CD8-positive, alpha-beta memory T cell (primary cell): ENCODE measurements at places on chromosomes 13 and 19. TPM values are rescaled to one million over a fixed set of nuclear protein-coding genes. Genes with fewer than 3 reads are reported as not detected.

- DNase-seq, result no peak
These were observed 510.9 kb upstream of the PCDH9 start for GRCh38 chr13:67740871-67741535.

GRCh38 chr13:31276421-31276820 lies 76.6 kb downstream of the B3GLCT start:
- DNase-seq, result no peak

DNA sequence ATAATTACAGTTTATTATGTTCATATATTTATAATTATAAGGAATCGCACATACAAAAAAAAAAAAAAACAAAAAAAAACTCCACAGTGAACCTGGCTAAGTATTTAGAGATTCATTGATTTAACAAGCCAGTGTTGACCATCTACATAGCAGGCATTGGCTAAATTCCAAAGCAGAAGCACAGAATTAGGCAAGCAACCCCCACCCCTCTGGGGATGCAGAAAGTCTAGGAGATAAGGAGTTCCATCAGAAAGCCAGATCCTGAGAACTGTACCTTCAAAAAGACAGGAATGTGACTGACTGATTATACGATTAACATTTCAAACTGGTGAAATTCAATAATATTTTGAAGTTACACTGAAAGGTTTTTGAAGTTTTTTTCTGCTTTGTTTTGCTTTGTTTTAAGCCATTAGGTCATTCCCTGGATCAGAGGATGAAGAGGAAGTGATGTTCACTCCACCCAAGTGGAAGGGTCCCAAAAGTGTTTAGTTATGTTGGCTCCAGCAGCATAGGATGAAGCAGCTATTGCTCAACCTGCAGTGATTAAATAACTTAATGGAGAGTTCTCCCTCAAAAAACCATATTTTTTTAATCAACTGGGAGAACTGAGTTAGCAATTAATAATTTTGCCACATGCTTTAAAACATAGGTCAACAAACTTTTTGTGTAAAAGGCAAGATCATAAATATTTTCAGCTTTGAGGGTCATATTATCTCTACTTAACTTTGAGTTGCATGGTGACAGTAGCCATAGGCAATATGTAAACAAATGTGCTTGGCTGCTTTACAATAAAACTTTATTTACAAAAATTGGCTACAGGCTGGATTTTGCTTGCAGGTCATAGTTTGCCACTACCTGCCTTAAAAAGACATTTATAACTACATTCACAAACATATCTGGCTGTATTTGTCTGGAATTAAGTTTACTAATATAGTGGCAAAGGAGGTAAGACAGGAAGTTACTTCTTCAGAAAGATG lies 49.6 kb downstream of the DOCK9 start:
- DNase-seq, result no peak

DNA sequence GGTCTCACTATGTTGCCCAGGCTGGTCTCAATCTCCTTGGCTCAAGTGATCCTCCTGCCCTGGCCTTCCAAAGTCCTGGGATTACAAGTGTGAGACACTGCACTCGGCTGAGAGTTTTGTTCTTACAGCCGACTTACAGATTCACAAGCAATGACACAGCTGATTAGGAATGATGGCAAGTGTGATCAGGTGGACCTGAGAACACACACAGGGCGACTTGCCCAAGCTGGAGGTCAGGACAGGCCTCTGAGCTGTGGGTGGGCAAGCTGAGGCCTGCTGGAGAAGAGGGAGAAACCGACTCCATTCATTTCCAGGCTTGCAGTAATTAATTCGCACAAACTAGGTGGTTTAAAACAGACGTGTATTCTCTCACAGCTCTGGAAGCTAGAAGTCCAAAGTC lies 8.1 kb upstream of the ATG4D start:
- DNase-seq, result no peak

GRCh38 chr13:112525356-112525945 lies 62.5 kb downstream of the TUBGCP3 start:
- no peak for DNase-seq

DNA sequence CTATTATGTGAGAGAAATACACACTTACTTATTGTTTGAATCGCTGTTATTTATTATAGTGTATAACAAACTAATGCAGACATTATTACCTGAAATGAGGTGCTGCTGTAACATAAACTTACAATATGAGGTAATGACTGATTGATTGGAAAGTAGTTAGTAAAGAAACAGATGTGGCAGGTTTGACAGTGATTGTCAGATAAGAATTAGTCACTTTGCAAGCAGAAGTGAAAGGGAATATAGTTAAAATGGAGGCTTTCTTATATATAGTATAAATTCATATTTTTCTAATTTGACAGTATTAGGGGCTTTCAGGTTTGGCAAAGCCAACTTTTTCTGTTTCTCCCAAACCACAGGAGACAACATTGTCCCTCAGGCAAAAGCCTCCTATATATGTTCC lies 20.6 kb downstream of the MIR17HG start:
- no peak for DNase-seq

DNA sequence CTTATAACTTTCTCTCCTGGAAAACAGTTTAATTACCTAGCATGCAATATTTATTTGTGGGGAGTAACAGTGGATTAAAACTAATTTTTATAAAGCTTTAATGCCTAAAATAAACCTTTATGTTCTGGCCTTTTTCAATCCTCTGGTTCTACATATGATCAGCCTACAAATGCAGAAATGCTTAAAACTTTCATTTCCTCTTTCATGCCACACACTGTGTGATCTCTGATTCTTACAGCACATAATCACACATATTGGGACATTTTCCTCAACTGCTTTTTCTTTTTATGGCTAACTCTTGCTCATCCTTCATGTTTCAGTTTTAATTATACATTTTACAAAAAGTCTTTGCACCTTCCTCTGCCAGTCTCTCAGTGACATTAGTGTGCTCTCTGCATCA lies 910.8 kb upstream of the SLITRK6 start:
- DNase-seq, result no peak

- DNase-seq, result no peak
These were observed 23.1 kb upstream of the PDX1 start for GRCh38 chr13:27896726-27897125.

DNA sequence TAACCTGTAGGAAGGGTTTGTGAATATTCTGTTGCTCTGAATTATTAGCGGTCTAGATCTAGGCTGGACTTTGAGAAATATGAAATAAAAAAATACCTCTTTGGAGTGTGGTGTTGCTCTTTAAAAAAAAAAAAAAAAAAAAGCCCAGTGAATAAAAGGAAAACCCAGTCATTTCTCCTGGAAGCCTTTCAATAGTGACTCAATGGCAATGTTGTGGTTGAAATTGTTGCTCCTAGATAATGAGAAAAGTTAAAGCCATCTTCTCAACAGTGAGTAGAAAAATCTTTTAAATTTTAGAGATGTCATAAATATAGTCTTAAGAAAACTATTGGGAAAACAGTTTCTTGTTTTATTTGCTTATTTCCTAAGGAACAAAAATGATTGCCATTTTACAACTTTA lies 135.3 kb downstream of the RFC3 start:
- no peak for DNase-seq

GRCh38 chr19:23887642-23888041 lies 27.0 kb upstream of the ZNF726 start:
- DNase-seq, result no peak

GRCh38 chr19:56671613-56671994 lies at the start of gene ZNF835:
TSS of gene ZNF835 (minus strand) at chr19:56671757. CDS start at chr19:56665198, 6,559 bp downstream.
- DNase-seq, result peak; percentile 44

The PLVAP gene
- total RNA-seq, result not detected

The IZUMO2 gene
- not detected for total RNA-seq

The IGSF23 gene
- not detected for total RNA-seq

The ZNF426 gene
- 18.7 TPM for total RNA-seq
